ENCODE measurements at places on chromosomes 7 and 10.
A peak's percentile ranks its signal among the peaks of the same experiment; 100 is the strongest.

DNA sequence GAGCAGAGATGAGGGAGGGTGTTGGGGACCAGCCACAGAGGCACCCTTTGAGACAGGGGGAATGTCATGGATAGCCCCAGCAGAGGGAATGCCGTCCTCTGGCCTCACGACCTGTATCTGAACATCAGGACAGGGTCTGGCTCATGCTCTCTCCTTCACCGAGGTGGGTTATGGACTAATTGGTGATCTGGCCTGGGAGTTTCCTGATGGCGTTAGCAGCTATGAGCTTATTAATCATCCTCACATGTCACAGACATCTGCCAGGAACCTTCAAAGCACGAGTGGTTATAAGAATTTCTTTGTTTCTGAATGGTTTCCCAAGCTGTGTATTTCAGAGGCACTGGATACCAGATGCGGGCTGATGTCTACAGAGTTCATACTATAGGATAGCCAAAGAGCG lies 6.9 kb downstream of the CPA4 start:
- no peak for DNase-seq

- DNase-seq = no peak
These were observed 657.8 kb downstream of the SORCS1 start for GRCh38 chr10:106506526-106507283.

DNA sequence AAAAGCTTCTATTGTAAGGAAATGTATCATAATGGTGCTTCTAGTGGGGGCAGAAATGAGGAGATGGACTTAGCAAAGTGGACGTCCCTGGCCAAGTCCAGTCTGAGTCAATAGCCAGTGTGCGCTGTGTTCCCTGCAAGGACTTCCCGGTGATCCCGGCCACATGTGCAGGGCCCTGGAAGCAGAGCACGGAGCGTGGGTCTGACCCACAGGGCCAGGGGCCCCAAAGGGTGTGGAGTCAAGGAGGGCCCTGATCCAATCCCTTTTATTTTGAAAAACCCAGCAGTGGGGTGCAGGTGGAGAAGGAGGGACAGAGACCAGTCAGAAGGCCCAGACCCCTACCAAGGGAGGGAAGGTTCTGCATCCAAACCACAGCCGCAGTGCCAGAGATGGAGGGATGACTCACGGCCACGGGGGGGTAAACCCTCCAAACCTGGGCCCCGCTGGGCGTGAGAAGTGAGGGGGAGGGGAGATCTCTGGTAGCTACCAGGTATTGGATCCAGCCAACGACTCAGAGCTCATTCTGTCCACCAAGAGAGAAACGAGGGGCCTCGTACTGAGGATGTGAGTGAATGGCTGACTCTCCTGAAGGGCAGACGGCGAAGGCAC lies 57.2 kb upstream of the VIPR2 start:
- no peak for DNase-seq

- DNase-seq = no peak
These were observed 52.2 kb upstream of the KMT2E start for GRCh38 chr7:104961821-104962220.

DNA sequence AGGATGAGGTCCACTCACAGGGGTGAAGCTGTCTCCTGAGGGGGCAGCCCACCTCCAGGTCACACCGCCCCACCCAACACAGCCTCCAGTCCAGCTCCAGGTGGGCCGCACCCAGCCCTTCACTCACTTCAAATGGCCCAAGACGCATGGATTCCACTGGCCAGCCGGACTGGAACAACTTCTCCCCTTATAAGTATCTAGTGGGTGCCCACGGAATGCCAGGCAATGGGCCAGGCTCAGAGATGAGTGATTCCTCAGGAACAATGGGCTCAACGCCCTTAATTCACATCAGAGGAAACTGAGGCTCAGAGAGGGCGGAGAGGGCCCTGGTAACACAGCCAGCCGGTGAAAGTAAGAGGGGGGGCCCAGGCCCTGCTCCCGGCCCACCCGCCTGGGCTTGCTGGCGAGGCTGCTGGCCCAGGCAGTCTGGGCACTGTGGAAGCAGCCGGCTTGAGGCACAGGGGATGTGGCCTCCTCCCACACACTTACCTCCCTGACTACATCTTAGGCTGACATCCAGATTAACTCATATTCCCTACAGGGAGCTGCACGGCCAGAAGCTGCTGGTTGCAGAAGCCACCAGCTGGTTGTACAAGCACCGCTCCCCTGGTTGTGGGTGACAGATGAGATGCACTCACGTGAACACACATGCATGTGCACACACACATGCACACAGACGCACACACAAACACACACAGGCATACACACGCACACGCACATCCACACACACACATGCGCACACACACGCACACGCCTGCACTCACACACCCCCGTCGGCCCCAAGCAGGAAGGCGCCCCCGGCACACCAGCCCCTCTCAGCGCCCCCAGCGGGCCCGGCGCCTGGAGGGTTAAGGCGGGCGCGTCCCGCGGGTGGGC lies 1.0 kb upstream of the FAM20C start:
- peak; percentile 24 for DNase-seq

- no peak for DNase-seq
These were observed 177.8 kb downstream of the CSTF2T start for GRCh38 chr10:51521605-51522004.

GRCh38 chr7:137073571-137074325 lies 205.3 kb downstream of the CHRM2 start:
- DNase-seq = no peak

DNA sequence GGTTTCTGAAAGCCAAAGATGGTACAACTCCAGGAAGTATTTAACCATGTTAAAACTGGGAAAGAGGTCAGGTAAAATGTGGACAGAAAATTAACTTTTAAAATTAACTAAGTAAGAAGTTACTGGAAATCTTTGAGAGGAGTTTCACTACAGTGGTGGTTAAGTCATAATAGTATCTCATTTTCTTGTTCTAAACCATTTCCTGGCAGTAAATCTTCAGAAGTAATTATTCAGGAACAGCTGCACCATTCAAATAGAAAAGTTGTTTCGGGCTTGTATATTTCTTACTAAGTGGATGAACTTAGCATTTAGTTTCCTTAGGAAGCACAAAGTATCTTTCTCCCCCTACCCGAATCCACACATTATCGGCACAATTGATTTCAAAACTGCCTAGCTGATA lies 27.1 kb downstream of the COPG2 start:
- DNase-seq = no peak

DNA sequence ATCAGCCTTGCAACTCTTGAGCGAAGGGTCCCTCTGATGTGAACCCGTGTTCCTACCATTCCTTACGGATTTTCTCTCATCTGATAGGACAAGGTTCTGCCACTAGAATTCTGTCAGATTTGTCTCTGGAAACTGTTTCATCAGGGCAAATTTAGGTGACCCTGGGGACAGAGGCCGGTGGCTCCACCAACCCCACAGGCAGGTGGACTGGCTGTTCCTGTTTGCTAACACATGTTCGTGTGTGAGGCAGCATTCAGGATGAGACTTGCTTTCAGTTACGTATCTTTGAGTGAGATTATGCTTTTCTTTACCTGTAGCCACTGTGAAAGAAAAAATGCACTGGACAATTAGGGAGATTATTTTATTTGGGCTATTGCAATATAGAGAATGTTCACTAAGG lies 449.9 kb downstream of the INHBA start:
- no peak for DNase-seq

Measured in T-helper 2 cell (primary cell).